ENCODE measurements at places on chromosomes 12 and 14. TPM values are rescaled to one million over a fixed set of nuclear protein-coding genes. Genes with fewer than 3 reads are reported as not detected.

The IL23A gene
- 0.42 TPM for total RNA-seq

The IFI27 gene
- 3.7 TPM for total RNA-seq

The PTPRO gene
- total RNA-seq, result 32.5 TPM

The NKX2-1 gene
- total RNA-seq, result not detected

The KLRG1 gene
- 5.2 TPM for total RNA-seq

The JAG2 gene
- 84.1 TPM for total RNA-seq

The NOS1 gene
- total RNA-seq, result 0.96 TPM

The CCER1 gene
- not detected for total RNA-seq

The SMCO3 gene
- not detected for total RNA-seq

The CIROP gene
- total RNA-seq, result not detected

The ASCL1 gene
- total RNA-seq, result not detected

The TAS2R20 gene
- total RNA-seq, result 3.4 TPM

The SLC24A4 gene
- total RNA-seq, result 0.34 TPM

The TCL1B gene
- not detected for total RNA-seq

The INSM2 gene
- total RNA-seq, result 21.7 TPM

The SYCP3 gene
- total RNA-seq, result not detected

The SERPINA1 gene
- total RNA-seq, result not detected

The KCNMB4 gene
- total RNA-seq, result 18.7 TPM

The TC2N gene
- 2.5 TPM for total RNA-seq

The C14orf39 gene
- total RNA-seq, result 1.4 TPM

The MAP4K5 gene
- 99.5 TPM for total RNA-seq

The B4GALNT3 gene
- total RNA-seq, result 3.3 TPM

The BICDL1 gene
- total RNA-seq, result 56.4 TPM

Measured in glutamatergic neuron (in vitro differentiated cells).